ENCODE measurements at places on chromosomes 2 and 18. TPM values are rescaled to one million over a fixed set of nuclear protein-coding genes. Genes with fewer than 3 reads are reported as not detected.

DNA sequence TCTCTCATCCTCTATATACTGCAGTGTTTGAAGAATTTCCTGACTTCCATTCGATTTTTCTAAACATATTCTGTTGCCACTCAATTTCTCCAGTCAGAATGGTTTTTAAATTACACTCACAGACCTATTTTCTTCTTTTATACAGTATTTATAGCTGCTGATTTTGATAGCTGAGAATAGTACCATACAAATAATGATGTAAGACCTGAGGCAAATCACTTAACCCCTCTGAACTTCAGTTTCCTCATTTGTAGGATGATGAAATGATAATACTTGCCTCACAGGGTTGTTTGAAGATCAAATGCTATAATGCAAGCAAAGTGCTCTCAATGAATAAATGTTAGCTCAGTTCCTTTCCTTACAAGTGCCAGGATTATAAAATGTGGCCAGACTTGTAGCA is 241.8 kb downstream of the CPS1 start:
- DNase-seq, result no peak
- H3K36me3 ChIP-seq, result no peaks in the 10 kb centered on the region
- no peaks in the 10 kb centered on the region for H3K27me3 ChIP-seq
- no peak overlapping the region for H3K27ac ChIP-seq
- no peak overlapping the region for H3K4me3 ChIP-seq
- no peaks in the 10 kb centered on the region for H3K4me1 ChIP-seq

DNA sequence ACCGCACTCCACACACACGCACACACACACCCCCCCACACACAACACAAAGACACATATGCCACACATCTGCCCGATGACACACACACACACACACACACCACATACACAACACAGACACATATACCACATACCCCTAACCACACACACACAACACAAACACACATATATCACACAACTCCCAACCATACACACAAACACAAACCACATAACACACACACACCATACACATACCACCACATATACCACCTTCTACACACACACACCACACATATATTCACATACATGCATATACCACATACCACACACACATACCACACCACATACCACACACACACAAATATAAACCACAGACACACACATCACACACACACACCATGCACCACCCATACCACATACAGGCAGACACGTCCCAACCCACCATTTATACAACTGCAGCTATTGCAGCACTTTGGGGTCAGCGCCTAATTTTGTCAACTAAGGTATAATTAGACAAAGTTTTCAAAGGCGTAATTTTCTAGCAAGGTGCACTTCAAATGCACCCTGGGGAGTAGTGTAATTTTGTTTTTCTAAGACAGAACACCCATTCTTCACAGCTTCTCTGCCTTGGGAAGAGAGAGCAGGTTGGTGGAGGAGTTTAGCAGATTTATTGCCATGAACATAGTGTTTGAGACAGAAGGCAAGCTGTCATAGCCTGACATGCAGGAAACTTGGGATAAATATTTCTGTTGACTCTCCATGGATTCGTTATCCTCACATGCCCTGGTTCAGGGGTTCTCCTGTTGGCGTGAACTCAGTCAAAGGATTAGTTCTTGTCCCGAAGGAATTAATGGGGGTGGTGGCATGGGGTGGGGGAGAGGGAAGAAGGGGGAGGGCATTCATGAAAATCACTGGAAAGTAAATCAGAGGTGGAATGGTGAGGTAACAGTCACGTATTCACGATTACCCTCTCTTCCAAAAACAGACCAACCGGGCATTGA is 416.1 kb downstream of the LPIN1 start:
- no peaks in the 10 kb centered on the region for H3K36me3 ChIP-seq
- H3K4me1 ChIP-seq, result no peaks in the 10 kb centered on the region
- H3K4me3 ChIP-seq, result no peak overlapping the region
- no peaks in the 10 kb centered on the region for H3K27me3 ChIP-seq

DNA sequence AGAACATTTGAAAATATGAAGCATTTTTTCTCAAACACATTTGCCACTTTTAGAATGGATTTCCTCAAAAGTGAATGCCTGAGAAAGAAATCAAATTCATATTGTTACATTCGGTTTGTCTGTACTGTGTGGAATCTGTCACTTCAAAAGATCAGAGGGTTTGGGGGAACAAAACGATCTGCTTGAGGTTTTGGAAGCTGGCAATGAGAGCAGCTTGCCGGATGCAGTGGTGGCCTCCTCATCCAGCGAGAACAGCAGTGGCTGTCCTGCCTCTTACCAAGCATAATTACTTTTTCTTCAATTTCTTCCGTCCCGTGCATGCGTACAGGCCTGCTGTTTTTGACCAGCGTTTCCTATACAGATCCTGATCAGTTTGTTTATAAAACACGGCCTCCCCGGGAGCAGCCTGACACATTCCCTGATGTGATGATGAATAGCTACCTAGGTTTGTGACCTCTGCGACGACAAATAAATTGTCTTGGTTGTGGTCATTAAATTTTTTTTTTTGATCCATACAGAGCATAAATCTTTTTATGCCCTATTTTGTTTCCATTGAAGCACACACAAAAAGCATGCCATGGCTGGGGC is 45.2 kb downstream of the ITGA6 start:
- H3K27ac ChIP-seq, result no peak overlapping the region
- H3K4me3 ChIP-seq, result no peak overlapping the region
- H3K4me1 ChIP-seq, result no peaks in the 10 kb centered on the region
- H3K27me3 ChIP-seq, result no peaks in the 10 kb centered on the region
- DNase-seq, result no peak

DNA sequence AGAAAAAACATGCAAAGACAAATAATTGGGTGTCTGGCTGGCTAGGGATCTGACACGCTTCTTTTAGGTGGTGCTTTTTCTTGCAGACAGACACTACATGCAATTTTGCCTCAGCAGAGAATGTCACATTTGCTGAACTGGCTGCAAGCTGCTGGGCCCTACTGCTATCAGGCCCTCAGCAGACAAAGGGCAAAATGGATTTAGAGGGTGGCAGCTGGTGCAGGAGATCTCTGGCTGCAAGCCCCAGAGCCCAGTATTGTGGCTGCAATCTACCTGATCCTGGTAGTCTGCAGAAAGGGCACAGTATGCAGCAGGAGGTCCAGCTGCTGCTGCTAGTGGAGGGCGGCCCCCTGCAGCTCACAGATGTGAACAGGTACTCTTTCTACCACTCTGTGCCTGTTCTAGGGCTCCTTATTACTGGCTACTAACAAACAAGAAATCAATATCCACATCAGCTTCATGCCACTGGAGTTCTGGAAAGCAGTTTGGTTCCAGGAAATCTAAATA is 796.7 kb upstream of the CELF4 start:
- peaks cover 7% of the 10 kb centered on the region for H3K4me1 ChIP-seq
- no peak overlapping the region for H3K4me3 ChIP-seq
- DNase-seq, result no peak
- no peaks in the 10 kb centered on the region for H3K27me3 ChIP-seq
- H3K27ac ChIP-seq, result no peak overlapping the region

DNA sequence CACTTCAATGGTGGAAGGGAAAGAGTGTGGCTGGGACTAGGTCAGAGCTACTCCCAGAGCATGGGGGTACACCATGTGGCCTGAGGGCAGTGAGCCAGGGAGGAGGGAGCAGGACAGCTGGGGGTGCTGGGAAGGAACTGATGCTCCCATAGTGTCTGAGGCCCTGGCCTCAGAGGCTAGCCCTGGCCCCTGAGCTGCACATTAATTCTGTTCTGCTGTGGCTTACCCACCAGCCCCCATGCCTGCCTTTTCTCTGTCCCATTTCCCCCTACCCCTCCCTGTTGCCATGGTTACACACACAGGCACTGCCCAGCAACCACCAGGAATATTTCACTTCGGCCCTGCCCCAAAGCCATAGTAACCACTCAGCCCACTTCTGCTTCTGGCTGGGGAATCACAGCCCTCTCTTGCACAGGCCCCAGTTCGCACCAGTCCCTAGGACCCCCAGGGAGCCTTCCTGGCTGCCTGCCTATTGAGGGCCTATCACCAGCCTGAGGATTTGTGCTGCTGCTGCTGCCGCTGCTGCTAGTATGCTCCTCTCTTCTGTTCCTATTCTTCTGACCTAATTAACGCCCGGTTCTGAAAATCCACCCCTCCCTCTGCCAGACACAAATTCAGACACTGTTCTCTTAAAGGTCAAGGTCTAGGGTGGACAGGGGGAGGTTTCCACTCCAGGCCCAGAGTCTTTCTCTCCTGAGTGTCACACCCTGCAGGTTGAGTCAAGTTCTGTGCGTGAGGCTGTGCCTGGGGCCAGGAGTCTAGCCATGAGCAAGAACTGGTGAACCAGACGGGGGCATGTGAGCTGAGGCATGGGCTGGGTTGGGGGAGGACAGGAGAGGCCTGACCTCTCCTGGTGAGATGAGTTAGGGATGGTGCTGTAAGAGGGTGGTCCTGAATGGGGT is 87.1 kb upstream of the MCFD2 start:
- no peak overlapping the region for H3K4me3 ChIP-seq
- peaks cover 26% of the 10 kb centered on the region for H3K4me1 ChIP-seq
- no peak for DNase-seq
- H3K27ac ChIP-seq, result peak overlapping the region; percentile 66

- no peaks in the 10 kb centered on the region for H3K27me3 ChIP-seq
- H3K4me3 ChIP-seq, result no peak overlapping the region
- H3K27ac ChIP-seq, result no peak overlapping the region
- peaks cover 47% of the 10 kb centered on the region for H3K4me1 ChIP-seq
- no peaks in the 10 kb centered on the region for H3K36me3 ChIP-seq
Measured at GRCh38 chr2:101108357-101108756, 42.8 kb downstream of the TBC1D8 start.

- no peaks in the 10 kb centered on the region for H3K4me1 ChIP-seq
- no peaks in the 10 kb centered on the region for H3K27me3 ChIP-seq
- no peak overlapping the region for H3K4me3 ChIP-seq
- no peak overlapping the region for H3K27ac ChIP-seq
Measured at GRCh38 chr18:64178860-64179259, 30.0 kb upstream of the LINC00305 start.

- no peaks in the 10 kb centered on the region for H3K4me1 ChIP-seq
- no peaks in the 10 kb centered on the region for H3K27me3 ChIP-seq
- DNase-seq, result no peak
- no peak overlapping the region for H3K27ac ChIP-seq
- H3K4me3 ChIP-seq, result no peak overlapping the region
Measured at GRCh38 chr2:28492282-28492681, 3.6 kb upstream of the PLB1 start.

- H3K4me3 ChIP-seq, result no peak overlapping the region
- no peak overlapping the region for H3K27ac ChIP-seq
- no peaks in the 10 kb centered on the region for H3K27me3 ChIP-seq
- H3K4me1 ChIP-seq, result peaks cover 5% of the 10 kb centered on the region
- H3K36me3 ChIP-seq, result no peaks in the 10 kb centered on the region
- DNase-seq, result no peak
Measured at GRCh38 chr2:237472187-237472712, 14.8 kb upstream of the MLPH start.

DNA sequence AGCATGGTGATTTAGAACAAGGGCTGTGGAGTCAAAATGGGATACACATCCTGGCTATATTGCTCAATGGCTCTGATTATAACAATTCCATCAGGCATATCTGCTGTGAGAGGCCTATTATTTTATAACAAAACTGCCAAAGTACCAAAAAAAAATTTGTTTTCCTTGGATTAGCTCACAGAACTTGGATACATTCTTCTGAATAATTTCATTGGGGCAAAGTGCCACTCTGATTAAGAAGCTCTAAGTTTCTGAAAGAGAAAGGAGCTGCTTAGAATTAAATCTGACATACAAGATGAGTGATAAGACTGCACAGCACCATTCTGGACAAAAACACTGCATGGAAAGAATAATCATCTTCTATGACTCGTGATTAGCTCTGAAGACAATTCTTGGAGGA is 85.7 kb downstream of the SMC6 start:
- H3K27ac ChIP-seq, result no peak overlapping the region
- no peaks in the 10 kb centered on the region for H3K27me3 ChIP-seq
- peaks cover 22% of the 10 kb centered on the region for H3K36me3 ChIP-seq
- no peak for DNase-seq

- H3K36me3 ChIP-seq, result no peaks in the 10 kb centered on the region
- no peaks in the 10 kb centered on the region for H3K27me3 ChIP-seq
- H3K27ac ChIP-seq, result no peak overlapping the region
- no peaks in the 10 kb centered on the region for H3K4me1 ChIP-seq
- no peak for DNase-seq
Measured at GRCh38 chr2:232438091-232438490, 17.9 kb upstream of the ALPI start.

- H3K4me1 ChIP-seq, result no peaks in the 10 kb centered on the region
- no peak for DNase-seq
- H3K4me3 ChIP-seq, result no peak overlapping the region
Measured at GRCh38 chr2:74537140-74537539, 7.4 kb downstream of the HTRA2 start.

- no peaks in the 10 kb centered on the region for H3K27me3 ChIP-seq
- DNase-seq, result no peak
- H3K36me3 ChIP-seq, result no peaks in the 10 kb centered on the region
- no peaks in the 10 kb centered on the region for H3K4me1 ChIP-seq
- no peak overlapping the region for H3K27ac ChIP-seq
- no peak overlapping the region for H3K4me3 ChIP-seq
Measured at GRCh38 chr2:110807522-110807921, 75.1 kb downstream of the ACOXL start.

DNA sequence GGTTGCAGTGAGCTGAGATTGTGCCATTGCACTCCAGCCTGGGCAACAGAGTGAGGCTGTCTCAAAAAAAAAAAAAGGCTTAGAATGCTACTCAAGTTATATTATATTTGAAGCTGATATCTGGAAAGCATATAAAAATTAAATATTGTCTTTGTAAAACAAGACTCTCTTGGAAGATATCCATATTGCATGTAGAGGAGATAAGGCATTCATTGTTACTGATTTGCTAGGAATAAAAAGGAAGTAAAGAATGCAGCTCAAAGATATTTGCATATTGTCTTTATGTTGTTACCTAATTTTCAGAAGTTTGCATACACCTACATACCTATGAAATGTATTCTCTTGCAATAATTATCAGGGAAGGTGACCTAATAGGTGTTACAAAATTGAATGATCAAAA is 79.4 kb downstream of the MYOM1 start:
- no peak for DNase-seq
- H3K4me1 ChIP-seq, result no peaks in the 10 kb centered on the region
- H3K4me3 ChIP-seq, result no peak overlapping the region
- no peaks in the 10 kb centered on the region for H3K27me3 ChIP-seq
- no peak overlapping the region for H3K27ac ChIP-seq
- no peaks in the 10 kb centered on the region for H3K36me3 ChIP-seq

DNA sequence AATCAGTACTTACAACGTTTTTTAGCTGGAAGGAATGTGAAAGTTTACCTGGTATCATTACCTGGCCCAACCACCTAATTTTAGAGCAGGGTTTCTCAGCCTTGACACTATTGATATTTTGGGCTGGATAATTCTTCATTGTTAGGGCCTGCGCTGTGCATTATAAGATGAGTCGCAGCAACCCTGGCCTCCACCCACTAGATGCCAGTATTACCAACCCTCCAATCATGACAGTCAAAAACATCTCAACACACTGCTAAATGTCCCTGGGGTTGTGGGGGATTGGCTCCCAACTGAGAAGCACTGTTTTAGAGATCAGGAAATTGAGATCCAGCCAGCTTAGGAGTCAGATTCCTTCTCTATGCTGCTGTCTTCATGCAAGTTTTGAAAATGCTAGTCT is 265.3 kb upstream of the TCF4 start:
- H3K4me3 ChIP-seq, result no peak overlapping the region
- H3K27ac ChIP-seq, result no peak overlapping the region
- no peak for DNase-seq
- H3K27me3 ChIP-seq, result no peaks in the 10 kb centered on the region
- H3K4me1 ChIP-seq, result no peaks in the 10 kb centered on the region

Gene SIX3
- 0.14 TPM for total RNA-seq

Gene DCDC2C
- total RNA-seq, result 13.1 TPM

Gene IL36G
- not detected for total RNA-seq

Gene FMNL2
- 87.0 TPM for total RNA-seq

Gene FEV
- not detected for total RNA-seq

Gene VPS4B
- total RNA-seq, result 49.9 TPM

Gene ZNF521
- 8.0 TPM for total RNA-seq

Gene TNS1
- 2,296 TPM for total RNA-seq

Gene CRIM1
- total RNA-seq, result 465 TPM
